ENCODE measurements at places on chromosomes 12 and 14.
A peak's percentile ranks its signal among the peaks of the same experiment; 100 is the strongest.

- no peak for DNase-seq
- no peaks in the 10 kb centered on the region for H3K4me1 ChIP-seq
- H3K27me3 ChIP-seq, result no peaks in the 10 kb centered on the region
- no peak overlapping the region for H3K4me3 ChIP-seq
- no peak overlapping the region for H3K27ac ChIP-seq
Measured at GRCh38 chr14:32136027-32136825, 59.1 kb downstream of the ARHGAP5 start.

DNA sequence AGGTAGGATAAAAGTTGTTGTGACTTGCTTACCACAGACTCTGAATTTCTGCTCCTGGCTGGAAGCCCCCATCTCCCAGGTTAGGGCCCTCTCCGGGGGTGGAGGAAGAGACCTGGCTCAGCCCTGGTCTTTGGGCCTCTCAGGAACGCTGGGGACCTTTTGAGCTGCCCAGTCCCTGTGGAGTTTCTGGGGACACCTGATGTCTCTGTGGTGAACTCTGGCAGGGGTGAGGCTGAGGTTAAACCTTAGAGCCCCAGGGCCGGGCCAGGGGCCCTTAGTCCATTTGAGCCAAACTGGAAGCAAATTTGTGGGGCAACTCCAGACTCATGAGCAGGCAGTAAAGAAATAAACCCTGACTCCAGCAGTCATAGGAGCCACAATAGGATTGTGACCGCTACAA lies 112.1 kb downstream of the ADGRD1 start:
- no peak for DNase-seq
- H3K36me3 ChIP-seq, result no peaks in the 10 kb centered on the region
- H3K4me3 ChIP-seq, result no peak overlapping the region
- H3K27ac ChIP-seq, result no peak overlapping the region

- peaks cover 6% of the 10 kb centered on the region for H3K36me3 ChIP-seq
- no peaks in the 10 kb centered on the region for H3K27me3 ChIP-seq
- no peak overlapping the region for H3K4me3 ChIP-seq
- no peak overlapping the region for H3K27ac ChIP-seq
Measured at GRCh38 chr12:68739891-68740290, 6.1 kb upstream of the SLC35E3 start.

- 0 out of 2 replicates have a peak, but pooled peaks cover 4% of the 10 kb centered on the region for H3K4me1 ChIP-seq
- H3K27me3 ChIP-seq, result no peaks in the 10 kb centered on the region
- DNase-seq, result peak; percentile 8
- H3K36me3 ChIP-seq, result no peaks in the 10 kb centered on the region
Measured at GRCh38 chr14:34043627-34044372, 92.9 kb upstream of the EGLN3 start.

GRCh38 chr14:21924479-21924878 lies 250.9 kb upstream of the OR4E1 start:
- H3K27me3 ChIP-seq, result no peaks in the 10 kb centered on the region
- no peak overlapping the region for H3K4me3 ChIP-seq
- H3K36me3 ChIP-seq, result no peaks in the 10 kb centered on the region
- H3K4me1 ChIP-seq, result peaks cover 13% of the 10 kb centered on the region
- H3K27ac ChIP-seq, result no peak overlapping the region

GRCh38 chr14:99119554-99120525 lies 152.2 kb downstream of the BCL11B start:
- no peaks in the 10 kb centered on the region for H3K4me1 ChIP-seq
- no peak overlapping the region for H3K4me3 ChIP-seq
- H3K27me3 ChIP-seq, result no peaks in the 10 kb centered on the region
- no peaks in the 10 kb centered on the region for H3K36me3 ChIP-seq
- DNase-seq, result no peak

- H3K27ac ChIP-seq, result no peak overlapping the region
- DNase-seq, result no peak
- H3K4me3 ChIP-seq, result no peak overlapping the region
- H3K4me1 ChIP-seq, result no peaks in the 10 kb centered on the region
- H3K27me3 ChIP-seq, result no peaks in the 10 kb centered on the region
Measured at GRCh38 chr14:74563586-74564159, 48.4 kb downstream of the LTBP2 start.

- no peaks in the 10 kb centered on the region for H3K27me3 ChIP-seq
- no peak overlapping the region for H3K27ac ChIP-seq
- H3K4me3 ChIP-seq, result no peak overlapping the region
- H3K4me1 ChIP-seq, result no peaks in the 10 kb centered on the region
- DNase-seq, result no peak
Measured at GRCh38 chr14:93014058-93015023, 91.4 kb downstream of the CHGA start.

GRCh38 chr14:87869619-87870583 lies 123.1 kb downstream of the GALC start:
- no peak for DNase-seq
- no peaks in the 10 kb centered on the region for H3K4me1 ChIP-seq
- no peak overlapping the region for H3K27ac ChIP-seq
- no peaks in the 10 kb centered on the region for H3K27me3 ChIP-seq
- no peaks in the 10 kb centered on the region for H3K36me3 ChIP-seq

- H3K27ac ChIP-seq, result no peak overlapping the region
- H3K4me3 ChIP-seq, result no peak overlapping the region
- H3K27me3 ChIP-seq, result no peaks in the 10 kb centered on the region
- no peaks in the 10 kb centered on the region for H3K36me3 ChIP-seq
- DNase-seq, result no peak
- peaks cover 21% of the 10 kb centered on the region for H3K4me1 ChIP-seq
Measured at GRCh38 chr12:79925492-79925891, 9.4 kb downstream of the PPP1R12A start.

GRCh38 chr12:1936406-1937320 lies 18.2 kb upstream of the CACNA2D4 start:
- no peak for DNase-seq
- H3K36me3 ChIP-seq, result no peaks in the 10 kb centered on the region
- no peak overlapping the region for H3K4me3 ChIP-seq
- no peaks in the 10 kb centered on the region for H3K27me3 ChIP-seq

- no peak for DNase-seq
- H3K27me3 ChIP-seq, result no peaks in the 10 kb centered on the region
- H3K4me3 ChIP-seq, result no peak overlapping the region
- H3K27ac ChIP-seq, result no peak overlapping the region
Measured at GRCh38 chr12:117580015-117580717, 218.7 kb upstream of the NOS1 start.

GRCh38 chr12:65566751-65567150 lies 257.5 kb upstream of the HMGA2 start:
- H3K27me3 ChIP-seq, result no peaks in the 10 kb centered on the region
- no peak overlapping the region for H3K4me3 ChIP-seq
- no peaks in the 10 kb centered on the region for H3K36me3 ChIP-seq
- no peaks in the 10 kb centered on the region for H3K4me1 ChIP-seq
- H3K27ac ChIP-seq, result no peak overlapping the region
